Colonic mucosa (tissue), 4 donors: ENCODE measurements at places on chromosomes 7 and 10.

DNA sequence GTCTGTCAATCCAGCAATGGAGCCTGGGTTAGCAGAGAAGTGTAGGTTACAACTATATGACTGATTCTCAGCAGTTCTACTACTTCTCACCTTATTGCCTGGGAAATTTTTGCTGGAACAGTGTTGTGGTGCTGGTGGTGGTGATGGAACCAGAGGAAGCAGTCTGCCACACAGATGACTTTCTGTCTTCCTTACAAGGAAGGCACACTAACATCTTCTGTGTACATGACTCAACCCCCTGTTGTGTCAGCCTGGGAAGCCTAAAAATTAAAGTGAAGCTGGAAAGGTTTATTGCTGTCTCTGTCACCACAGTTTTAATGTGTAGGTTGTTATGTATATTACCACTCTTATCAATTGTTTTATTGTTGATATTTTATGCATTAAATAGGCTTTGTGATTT lies 40.3 kb downstream of the ANKRD7 start:
- no peak overlapping the region for H3K4me3 ChIP-seq
- DNase-seq, result no peak
- no peaks in the 10 kb centered on the region for H3K4me1 ChIP-seq
- H3K27ac ChIP-seq, result no peak overlapping the region
- no peaks in the 10 kb centered on the region for H3K27me3 ChIP-seq

- no peak overlapping the region for H3K27ac ChIP-seq
- H3K4me1 ChIP-seq, result no peaks in the 10 kb centered on the region
- H3K27me3 ChIP-seq, result no peaks in the 10 kb centered on the region
Measured at GRCh38 chr7:123537026-123537642, 2.7 kb upstream of the IQUB start.

- H3K36me3 ChIP-seq, result no peaks in the 10 kb centered on the region
- DNase-seq, result no peak
- no peak overlapping the region for H3K27ac ChIP-seq
- H3K4me3 ChIP-seq, result no peak overlapping the region
- H3K4me1 ChIP-seq, result peaks cover 6% of the 10 kb centered on the region
Measured at GRCh38 chr10:117533507-117534281, 8.9 kb upstream of the EMX2 start.

DNA sequence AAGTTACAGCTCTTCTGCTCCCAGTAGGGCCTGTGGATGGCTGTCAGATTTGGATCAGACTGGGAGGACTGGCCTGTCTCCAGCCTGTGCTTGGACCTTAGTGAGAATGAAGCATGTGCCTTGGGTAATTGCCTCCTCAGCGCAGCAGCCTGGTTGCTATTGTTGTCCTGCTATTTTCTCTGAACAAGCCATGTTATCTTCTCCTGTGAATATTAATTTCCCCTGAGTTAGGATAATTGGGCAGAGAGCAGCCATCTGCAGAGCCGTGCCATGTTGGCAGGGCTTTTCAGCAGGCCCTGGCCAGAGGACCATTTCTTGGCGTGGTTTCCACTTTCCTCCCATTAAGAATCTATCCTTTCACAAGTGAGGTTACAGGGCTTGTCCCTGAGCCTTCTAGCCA lies 497.3 kb downstream of the SORCS3 start:
- H3K36me3 ChIP-seq, result no peaks in the 10 kb centered on the region
- DNase-seq, result no peak
- H3K4me3 ChIP-seq, result no peak overlapping the region
- no peaks in the 10 kb centered on the region for H3K4me1 ChIP-seq
- no peaks in the 10 kb centered on the region for H3K27me3 ChIP-seq
- H3K27ac ChIP-seq, result no peak overlapping the region

DNA sequence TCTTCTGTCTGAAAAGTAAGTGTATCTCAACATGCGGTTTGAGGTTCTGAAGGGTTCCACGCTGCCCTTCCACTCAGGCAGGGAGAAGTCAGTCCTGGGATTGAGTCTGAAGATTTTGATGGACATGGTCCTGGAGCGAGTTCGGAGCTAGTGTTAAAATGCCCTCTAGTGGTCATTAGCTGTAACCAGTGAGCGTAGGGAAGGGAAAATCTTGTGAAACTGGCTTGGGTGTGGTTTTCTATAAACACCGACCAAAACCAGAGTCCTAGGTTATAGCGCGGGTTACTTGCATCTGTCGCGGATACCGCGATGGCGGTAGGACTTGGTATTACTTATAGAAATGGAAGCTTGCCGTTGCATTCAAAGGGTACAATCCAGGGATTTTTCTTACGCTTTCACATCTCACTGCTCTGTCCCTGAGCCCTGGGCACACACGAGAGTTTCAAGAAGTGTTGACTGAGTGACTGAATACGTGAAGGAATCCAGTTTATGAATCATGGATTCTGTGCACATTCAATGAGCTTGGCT lies 348.2 kb upstream of the C7orf33 start:
- no peaks in the 10 kb centered on the region for H3K36me3 ChIP-seq
- H3K27me3 ChIP-seq, result no peaks in the 10 kb centered on the region
- H3K4me3 ChIP-seq, result no peak overlapping the region
- no peak overlapping the region for H3K27ac ChIP-seq

GRCh38 chr10:107477266-107477665 lies 312.8 kb upstream of the SORCS1 start:
- no peak overlapping the region for H3K4me3 ChIP-seq
- no peaks in the 10 kb centered on the region for H3K27me3 ChIP-seq
- H3K36me3 ChIP-seq, result no peaks in the 10 kb centered on the region
- DNase-seq, result no peak

GRCh38 chr10:77070346-77070745 lies 567.3 kb downstream of the KCNMA1 start:
- no peaks in the 10 kb centered on the region for H3K36me3 ChIP-seq
- no peak overlapping the region for H3K27ac ChIP-seq
- no peak overlapping the region for H3K4me3 ChIP-seq
- DNase-seq, result no peak
- H3K4me1 ChIP-seq, result no peaks in the 10 kb centered on the region
- H3K27me3 ChIP-seq, result no peaks in the 10 kb centered on the region

DNA sequence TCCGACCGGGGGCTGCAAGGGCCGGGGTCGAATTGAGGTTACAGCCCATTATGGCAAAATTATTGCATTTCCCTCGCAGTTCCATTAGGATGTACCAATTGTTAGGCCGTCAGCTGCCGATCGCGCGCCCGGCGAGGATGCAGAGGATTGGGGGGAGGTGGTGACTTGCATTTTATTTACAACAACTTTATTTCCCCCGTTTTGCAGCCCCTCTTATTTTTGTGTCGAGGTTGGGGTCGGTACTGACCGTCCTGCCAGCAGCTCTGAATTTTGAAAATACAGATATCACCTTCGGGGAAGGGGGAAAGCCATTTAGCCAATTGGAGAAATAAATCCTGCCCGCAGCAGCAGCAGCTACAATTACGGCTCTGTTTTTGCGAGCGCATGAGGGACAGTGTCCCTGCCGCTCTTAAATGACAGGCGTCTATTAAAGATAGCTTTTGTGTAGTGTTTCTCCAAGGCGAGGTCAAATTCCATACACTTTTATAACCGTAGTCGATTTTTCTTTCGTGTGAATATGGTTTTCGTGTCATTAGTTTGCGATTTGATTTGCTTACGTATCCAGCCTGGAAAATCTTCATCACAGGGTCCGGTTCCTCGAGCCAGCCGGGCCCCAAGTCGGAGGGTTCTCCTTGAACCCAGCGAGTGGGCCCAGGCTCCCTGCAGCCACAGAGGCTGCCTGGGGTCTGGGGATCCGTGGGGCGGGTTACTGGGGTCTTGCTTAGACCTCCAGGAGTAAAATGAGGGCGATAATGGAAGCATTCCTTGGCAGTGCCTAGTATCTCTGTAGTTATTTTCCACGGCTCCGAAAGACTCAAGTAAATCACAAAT lies 684 bp upstream of the HOXA5 start:
- no peaks in the 10 kb centered on the region for H3K27me3 ChIP-seq
- H3K36me3 ChIP-seq, result no peaks in the 10 kb centered on the region
- H3K27ac ChIP-seq, result peak overlapping the region; percentile 84
- DNase-seq, result peak; percentile 61
- H3K4me3 ChIP-seq, result peak overlapping the region; percentile 1
